ENCODE measurements at places on chromosomes 3 and 15.
A peak's percentile ranks its signal among the peaks of the same experiment; 100 is the strongest.

DNA sequence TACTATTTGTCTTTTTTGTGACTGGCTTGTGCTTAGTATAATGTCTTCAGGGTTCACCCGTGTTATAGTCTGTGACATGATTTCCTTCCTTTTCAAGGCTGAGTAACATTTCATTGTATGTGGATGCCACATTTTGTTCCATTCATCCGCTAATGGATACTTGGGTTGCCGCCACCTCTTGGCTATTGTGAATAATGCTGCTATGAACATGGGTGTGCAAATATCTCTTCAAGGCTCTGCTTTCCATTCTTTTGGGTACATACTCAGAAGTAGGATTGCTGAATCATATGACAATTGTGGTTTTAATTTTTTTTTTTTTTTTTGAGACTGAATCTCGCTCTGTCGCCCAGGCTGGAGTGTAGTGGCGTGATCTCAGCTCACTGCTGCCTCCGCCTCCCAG, 15.4 kb downstream of the CRTC3 start:
- DNase-seq = no peak

GRCh38 chr15:41480396-41481140, 13.1 kb upstream of the ITPKA start:
- no peak for DNase-seq

GRCh38 chr15:98277602-98278001, 317.1 kb downstream of the ARRDC4 start:
- DNase-seq = no peak

DNA sequence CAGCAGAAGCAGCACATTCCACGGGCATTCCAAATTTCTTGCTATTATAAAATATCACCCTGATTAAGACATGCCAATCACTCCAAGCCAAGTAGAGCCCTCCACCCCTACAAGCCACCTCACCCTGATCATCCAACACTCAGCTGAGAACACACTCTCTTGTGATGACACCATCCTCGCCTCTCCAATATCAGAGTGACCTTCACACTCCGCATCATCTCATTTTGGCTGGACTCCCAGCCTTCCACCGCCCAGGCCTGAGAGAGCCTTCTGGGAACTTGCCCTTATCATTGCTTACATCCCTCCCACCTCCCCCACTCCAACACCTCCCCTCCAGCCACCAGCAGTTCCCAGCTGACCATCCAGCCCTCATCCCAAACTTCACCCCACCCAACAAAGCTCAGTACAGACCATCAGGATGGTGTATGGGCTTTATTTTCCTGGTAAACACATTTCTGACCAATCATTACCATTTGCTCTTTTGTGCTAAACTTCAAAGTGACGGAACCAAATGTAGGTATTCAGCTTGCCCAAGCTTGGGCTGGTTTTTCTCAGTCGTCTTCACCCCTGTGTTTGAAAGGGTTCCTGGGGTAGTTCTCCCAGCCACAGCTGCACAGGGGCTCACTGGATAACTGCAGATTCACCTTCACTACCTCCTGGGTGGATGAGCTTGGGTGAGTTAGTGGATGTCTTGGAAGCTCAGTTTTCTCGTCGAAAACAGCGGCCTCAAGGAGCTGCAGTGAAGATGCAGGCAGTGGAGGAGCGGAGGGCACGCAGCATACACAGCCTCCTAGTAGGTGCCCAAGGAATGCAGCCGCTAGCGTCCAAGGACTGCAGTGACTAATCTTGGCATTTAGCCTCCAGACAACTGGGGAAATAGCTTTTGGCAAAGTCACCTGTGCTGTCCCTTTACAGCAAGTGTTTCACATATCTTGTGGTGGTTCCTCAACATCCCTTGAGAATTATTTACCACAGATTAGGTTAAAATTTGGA, 115.1 kb downstream of the LIPC start:
- peak; percentile 77 for DNase-seq

DNA sequence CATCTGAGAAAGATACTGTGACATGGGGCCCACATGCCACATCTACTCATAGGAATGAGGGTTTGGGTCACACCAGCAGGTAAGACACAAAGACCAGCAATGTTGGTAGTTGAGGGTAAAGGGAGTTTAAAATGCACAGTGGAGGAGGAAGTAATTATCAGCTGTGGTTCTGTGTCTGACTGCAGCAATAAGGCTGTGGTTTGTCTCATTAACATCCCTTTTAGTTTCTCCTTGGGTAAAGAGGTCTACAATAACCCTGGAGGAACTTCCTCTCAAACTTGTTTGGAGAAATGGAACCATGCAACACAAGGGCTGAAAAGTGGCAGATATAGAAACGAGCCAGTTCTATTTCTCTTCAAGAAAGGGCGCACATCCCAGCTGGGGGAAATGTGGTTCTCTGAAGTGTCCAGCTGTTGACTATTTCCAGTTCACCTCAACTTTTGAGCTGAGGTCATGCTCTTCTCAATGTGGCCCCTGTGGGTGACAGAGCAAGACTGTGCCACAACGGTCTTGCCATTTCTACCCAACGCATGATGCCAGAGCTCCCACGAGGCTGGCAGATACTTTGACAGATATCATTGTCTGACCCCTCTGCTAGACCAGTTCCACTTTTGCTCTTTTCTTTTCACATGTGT, 234.3 kb downstream of the SQOR start:
- DNase-seq = no peak

DNA sequence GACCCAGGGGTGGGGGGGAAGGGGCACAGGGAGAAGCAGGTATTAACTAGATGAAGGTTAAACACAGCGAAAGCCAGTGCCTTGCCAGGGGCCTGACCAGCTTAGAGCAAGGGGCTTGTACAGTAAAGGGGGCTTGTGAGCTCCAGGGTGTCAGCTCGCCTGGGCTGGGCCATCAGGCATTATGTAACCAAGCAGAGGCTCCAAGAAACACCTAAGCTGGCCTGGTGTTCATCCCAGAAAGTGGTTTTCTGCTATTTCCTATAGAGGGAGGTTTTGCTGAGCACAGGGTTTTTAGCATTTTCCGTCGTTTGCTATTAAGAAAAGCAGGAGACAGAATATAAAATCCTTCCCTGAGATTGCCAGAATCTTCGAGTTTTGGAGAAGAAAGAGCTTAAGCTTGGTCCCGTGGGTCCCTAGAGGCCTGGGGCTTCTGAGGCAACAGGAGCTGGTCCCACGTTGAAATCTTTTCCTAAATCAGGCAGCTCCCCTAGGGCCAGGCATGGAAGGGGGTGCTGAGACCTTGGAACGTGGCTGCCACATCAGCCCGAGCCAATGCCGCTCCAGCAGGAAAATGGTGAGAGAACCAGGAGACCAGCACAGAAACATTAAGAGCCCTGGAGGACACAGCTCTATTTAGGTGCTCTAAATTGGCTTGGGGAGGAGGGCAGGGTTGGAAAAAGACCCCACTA, 71.4 kb downstream of the ISG20 start:
- DNase-seq = peak; percentile 25

DNA sequence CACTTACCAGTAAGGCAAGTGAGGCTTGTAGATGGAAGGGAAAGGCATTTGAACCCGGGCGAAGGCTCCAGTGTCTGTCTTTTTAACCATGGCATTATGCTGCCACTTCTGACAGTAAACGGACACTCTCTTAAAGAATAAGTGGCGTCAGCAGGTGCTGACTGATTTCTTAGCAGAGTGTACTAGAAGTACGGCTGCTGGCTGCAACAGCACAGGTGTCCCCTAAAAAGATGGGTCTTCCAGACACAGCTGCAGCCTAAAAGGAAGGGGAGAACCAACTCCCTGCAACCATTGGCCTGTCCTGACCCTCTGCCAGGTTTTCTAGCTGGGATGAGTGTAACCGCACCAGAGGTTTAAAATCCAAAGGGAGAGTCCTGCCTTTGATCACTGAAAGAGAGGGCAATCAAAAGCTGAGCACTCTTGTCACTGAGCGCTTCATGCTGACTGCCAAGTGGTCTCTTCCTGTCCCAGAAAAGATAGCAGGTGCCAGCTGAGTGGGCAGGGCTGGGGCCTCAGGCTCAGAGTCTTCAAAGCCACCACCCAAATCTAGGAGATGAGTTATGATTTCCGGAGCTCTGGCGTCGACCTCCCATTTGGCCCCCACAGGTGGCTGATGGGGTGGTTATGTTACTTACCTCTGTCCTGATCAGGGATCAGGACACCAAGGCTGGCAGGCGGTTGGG, 255.8 kb downstream of the SLCO3A1 start:
- no peak for DNase-seq

- no peak for DNase-seq
Measured at GRCh38 chr15:59662260-59662659, 4.9 kb upstream of the GTF2A2 start.

DNA sequence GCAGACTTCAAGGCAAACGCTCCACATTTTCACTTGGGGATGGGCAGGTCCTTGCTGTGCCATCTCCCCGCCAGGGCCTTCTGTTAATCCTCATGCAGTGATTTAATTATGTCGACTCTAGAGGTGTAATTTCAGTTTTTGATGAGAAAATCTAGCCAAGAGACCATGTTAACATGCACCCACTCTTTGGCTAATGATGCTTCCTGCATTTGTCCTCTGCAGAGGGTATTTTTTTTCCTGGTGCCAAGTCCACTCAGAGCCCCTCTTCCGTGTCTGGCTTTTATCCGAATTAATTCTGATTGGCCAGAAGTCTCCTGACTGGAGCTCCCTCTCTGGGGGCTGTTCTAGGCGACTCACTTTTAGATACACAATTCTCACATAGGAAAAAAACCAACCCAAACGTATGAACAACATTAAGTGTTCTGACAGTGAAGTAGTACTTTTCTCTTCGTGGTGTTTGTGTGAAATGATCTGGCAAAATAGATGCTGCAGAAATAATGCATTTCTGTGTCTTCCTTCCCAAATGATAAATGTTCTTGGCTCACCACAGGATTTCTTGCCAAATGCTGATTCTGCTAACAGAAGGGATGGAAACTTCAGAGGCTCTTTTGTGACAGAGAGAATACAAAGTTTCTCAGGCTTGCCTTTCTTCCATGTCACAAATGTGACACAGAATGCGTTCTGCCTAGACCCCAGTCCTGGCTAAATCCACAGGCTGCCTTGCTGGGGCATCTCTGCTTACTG, 190.0 kb downstream of the CACNA2D3 start:
- no peak for DNase-seq

- DNase-seq = no peak
Measured at GRCh38 chr3:131794766-131795388, 239.9 kb downstream of the CPNE4 start.

- no peak for DNase-seq
Measured at GRCh38 chr15:57111002-57111401, 192.6 kb downstream of the TCF12 start.

DNA sequence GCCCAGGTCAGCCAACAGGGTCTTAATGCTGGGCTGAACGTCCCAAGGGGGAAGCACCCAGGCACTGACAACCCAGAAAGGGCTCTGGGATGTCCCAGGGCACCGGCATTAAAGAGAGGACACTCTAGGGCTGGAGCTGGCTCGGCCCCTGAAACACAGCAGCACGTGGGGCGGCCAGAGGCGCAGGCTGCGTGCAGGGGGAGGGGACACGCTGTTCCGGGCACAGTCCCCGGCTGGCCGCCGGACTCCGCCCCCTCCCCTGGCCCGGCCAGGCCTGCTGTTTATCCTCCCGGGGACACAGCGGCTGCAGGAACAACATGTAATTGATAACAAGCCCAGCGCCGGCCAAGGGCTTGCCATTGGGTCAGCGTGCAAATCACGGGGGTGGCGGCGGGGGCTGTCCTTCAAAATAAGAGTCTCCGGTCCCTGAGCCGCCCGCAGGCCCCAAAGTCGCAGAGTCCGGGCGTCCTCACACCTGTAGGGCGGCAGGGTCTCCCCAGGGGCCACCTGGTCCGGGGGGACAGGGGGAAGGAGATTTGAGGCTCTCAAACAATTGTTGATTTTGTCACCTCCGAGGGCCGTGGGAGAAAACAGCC, 1.3 kb downstream of the KLF15 start:
- DNase-seq = peak; percentile 99

DNA sequence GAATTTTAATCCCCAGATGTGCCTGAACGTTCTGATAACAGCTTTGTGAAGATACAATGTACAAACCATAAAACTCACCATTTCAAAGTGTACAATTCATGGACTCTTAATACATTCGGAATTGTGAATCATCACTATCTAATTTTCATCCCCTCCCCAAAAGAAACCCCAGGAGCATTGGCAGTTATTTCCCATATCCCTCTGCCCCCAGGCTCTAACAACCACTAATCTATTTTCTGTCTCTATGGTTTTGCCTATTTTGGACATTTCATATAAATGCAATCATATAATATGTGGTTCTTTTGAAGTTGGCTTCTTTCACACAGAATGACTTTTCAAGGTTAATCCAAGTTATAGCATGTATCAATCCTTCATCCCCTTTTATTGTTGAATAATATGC, 25.3 kb downstream of the PRICKLE2 start:
- no peak for DNase-seq

DNA sequence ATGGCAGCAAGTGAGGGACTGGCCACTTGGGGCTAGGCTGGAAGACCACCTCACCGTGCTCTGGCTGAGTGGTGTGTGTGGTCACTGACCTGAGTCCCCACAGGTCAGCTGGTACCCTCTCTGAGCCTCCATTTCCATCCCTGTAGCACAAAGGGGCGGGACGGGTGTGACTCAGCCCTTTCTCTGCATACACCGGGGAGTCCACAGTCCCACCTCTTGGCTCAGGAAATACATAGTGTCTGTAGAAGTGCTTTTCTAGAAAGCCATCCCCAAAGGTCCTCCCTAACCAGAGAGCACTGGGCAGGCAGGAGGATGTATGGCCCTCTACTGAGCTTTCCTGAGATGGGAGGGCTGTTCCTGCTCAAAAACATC, 27.2 kb downstream of the WNT7A start:
- no peak for DNase-seq

GRCh38 chr3:33993631-33994030, 195.2 kb downstream of the PDCD6IP start:
- no peak for DNase-seq

DNA sequence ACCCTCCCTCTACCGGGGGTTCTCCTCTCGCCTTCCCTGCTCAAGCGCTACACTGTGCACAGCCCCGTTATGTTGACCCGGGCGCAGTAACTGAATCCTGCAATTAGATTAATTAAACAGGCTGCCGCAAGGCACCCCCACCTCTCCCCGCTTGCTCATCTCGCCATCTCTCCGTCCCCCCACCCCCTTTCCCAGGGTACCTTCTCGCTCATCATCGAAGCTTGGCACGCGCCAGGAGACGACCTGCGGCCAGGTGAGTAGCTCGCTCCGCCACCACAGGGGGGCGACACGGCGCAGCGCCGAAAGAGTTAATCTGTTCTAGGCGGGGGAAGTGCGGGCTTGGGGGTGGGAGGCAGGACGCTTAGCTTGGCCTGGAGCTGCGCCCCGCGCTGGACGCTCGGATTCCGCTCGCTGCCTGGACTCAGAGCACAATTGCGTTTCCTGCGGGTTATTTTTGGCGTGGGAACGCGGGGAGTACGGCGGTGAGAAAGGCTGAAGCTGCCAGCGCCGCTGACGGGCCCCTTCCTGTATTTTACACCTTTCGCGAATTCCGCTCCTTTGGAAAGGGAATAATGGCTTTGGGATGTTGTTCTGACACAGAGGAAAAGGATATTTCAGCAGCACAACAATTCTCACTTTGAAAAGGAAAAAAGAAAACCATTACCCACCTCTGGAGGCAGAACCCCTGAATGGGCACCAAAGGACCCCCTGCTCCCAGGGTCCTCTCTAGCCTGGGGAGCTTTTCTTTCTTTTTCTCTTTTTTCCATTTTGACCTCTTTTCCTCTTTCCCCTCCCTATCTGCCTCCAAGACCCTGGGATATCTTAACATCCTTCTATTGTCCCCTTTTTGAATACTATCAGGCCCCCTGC, 1.5 kb downstream of the DLL4 start:
- no peak for DNase-seq

- DNase-seq = no peak
Measured at GRCh38 chr3:25460751-25461150, 32.7 kb downstream of the RARB start.

All from tibial artery (tissue), 4 donors.